Stimulated activated CD4-positive, alpha-beta T cell treated with anti-CD3 and anti-CD28 coated beads, Interleukin-2, amount 100 ng/mL, for 48 hours (primary cell): ENCODE measurements at places on chromosomes 7 and 10.
A peak's percentile ranks its signal among the peaks of the same experiment; 100 is the strongest.

DNA sequence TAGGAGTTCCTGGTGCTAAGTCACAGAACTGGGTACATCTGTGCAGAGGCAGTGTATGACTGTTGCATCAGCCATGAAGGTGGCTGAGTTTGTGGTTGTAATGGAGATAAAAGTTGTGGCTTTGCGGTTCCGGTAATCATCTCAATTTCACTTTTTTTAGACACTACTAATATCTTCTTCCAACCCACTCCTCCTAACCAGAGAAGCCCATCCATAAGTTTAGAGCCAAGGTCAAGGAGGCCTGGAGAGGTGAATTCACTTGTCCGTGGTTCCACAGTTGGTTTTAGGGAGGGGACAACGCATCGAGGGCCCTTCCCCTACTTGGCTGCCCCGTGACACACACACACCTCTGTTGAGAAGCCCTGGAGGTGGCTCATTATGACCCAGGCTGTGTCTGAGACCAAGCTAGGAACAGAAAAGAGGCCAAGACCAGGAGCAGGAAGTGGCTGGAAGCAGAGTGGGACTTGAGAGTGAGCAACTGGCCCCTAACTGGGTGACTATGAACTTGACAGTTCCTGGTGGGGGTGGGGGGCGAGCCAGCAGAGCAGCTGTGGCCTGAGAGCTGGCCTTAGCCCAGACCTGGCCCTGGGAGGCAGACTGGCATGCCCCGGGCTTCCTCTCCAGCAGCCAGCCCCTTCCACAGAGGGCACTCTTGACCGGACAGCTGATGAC lies 66.8 kb upstream of the COL13A1 start:
- DNase-seq = no peak

DNA sequence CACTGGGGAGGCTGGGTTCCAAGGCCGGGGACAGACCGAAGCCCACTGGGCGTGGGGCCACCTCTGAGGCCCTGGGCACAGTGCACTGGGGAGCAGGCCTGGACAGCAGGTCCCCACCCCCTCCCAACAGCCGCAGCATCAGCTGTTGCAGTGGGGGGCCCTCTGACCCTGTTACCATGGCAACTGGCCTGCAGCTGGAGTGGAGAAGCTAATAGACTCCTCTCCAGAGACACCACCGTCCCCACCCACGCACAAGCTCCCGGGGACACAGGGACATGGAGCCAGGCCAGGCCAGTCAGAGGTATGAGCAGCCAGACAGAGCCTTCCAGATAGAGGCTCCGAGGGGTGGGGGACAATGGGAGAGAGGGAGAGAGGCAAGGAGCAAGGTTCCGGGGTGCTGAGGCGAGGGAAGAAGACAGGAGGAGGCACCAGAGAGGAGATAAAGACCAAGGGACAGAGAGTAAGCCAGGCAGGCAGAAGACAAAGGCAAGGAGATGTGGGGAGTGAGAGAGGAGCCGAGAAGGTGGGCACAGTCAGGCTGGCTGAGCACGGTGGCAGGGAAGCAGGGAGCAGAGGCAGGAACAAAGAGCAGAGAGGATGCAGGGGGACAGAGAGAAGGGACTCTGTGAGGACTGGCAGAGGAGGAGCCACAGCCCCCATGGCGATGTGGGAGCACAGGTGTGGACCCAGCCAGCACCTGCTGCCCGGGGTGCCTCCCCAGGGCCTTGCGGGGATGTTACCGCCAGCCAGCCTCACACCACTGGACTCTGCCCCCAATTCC lies 6.7 kb downstream of the KCNH2 start:
- no peak for DNase-seq

DNA sequence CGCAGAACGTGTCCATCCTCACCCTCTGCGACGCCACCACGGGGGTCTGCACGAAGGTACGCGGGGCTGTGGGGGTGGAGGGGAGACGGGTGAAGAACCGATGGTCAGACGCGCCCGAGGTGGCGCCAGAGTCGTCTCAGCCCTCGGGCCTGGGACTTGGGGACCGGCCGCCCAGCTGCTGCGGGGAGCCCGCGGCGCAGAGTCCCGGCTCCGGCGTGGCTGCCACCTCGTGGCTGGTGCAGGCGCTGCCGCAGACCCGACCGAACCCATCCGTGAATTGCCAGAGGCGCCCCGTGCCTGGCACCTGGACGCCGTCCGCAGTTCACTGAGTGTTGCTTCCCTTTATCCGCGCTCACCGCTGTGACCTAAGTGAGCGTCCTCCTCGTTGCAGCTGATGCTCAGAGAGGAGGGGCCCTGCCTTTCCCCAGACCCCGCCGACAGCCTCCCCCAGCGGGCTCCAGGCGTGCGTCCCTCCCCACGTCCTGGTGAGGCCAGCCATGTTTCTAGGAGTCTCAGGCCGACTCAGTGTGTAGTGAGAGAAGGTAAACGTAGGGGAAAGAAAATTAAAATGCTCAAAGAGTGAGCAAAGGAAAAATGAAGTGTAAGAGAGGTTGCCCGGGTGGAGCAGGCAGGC lies 208.7 kb downstream of the PAXIP1 start:
- peak; percentile 13 for DNase-seq

DNA sequence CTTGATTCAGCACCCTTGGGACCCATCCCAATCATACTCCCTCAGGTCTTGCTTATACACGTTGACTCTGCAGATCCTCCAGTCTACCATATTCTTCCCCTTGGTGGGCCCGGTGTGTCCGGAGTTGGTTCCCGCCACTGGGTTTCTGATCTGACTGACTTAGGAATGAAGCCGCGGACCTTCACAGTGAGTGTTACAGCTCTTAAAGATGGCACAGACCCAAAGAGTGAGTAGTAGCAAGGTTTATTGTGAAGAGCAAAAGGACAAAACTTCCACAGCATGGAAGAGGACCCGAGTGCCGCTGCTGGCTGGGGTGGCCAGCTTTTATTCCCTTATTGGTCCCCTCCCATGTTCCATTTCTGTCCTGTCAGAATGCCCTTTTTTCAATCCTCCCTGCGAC lies 5.9 kb upstream of the GDF10 start:
- DNase-seq = no peak

DNA sequence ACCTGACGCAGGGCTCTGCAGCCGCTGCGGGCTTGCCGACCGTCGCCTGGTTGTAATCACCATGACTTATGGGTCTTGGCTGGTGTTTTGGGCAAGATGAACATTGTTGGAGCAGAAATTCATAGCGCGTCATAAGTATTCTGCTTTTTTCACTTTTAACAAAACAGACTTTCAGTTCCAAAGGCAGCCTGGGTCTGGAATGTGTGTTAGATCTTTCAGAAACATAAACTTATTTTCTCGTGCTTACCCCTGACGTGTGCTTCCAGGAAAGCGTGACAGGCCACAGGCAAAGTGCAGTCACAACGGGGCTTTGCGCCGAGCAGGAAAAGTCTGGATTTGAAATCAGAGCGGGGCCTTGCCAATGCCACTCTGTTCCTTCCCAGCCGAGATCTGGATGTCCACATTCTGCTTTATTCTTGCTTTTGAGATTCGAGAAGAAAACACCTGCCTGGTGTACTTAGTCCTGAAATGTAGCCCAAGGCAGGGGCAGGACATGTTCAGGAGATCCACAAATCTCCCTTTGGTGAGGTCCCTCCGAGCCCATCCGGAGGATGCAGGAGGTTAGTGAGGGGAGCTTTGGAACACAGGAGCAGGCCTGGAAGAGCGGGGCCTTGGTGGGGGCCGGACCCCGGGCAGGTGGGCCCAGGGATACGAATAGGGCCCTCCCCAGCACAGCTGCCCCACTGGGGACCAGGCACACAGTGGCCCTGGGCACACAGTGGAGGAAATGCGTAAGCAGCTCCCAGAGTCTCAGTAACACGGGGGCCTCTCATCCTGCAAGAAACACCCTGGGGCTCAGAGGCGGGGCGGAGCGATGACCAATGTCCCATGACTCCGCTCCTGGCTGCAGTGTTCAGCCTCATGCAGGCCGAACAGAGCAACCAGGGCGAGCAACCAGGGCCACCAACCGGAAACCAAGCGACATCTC lies 49.5 kb upstream of the EBF3 start:
- DNase-seq = no peak

- no peak for DNase-seq
Observed at GRCh38 chr7:139109983-139110411, 477 bp upstream of the ZC3HAV1 start.

- no peak for DNase-seq
Observed at GRCh38 chr10:21950566-21950965, 53.0 kb downstream of the DNAJC1 start.

DNA sequence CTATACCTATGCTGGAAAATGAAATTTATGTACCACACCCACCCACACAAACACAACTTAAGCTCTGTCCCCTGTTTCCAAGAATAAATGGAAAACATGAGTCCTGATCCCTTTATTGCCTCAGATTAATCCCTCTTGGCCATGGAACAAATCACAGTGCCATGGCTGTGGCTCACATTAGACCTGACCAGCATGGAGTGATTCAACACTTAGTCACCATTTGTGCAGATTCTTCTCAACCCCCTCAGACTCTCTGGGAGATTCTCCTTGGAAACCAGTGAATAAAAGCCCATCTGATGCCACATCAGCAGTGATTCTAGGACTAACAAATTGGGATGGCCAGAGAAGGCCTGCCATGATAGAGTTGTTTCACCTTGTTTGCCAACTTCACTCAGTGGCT lies 204.4 kb upstream of the TMEM72 start:
- DNase-seq = no peak

GRCh38 chr7:50531928-50532327 lies 33.3 kb downstream of the DDC start:
- DNase-seq = no peak

DNA sequence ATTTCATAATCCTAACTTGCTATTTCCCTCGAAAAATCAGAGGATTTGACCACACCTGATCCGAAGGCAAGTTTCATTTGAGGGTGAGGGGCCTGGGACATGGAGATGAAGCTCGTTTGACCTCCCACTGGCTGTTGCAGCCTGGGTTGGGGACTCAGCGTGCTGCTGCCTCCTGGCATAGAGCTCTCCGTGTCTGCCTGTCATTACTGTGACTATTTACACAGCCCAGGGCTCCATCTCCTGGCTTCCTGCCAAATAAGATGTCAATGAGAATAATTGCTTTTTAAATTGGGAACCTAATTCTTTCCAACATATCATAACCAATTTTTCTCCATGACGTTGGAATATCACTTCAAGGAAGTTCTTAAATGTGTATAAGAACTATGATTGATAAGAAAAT lies 139.3 kb upstream of the COBL start:
- DNase-seq = no peak

DNA sequence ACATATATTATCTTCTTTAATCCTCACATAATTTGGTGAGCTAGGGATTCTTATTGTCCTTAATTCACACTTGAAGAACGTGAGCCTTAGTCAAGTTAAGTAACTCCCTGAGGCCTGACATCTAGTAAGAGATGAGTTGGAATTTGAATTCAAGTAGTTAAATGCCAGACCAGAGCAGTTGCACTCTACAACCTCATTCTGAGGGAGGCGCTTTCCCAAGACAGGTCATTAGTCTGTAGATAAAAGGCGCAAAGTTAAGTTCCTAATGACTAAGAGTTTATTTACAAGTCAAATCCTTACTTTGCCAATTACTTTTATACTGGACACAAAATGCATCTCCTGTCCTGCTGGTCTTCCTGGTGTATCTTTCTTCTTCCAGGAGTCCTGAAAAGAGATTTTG lies 3.6 kb upstream of the EXOC6 start:
- no peak for DNase-seq

- DNase-seq = no peak
Observed at GRCh38 chr10:921471-922414, 9.8 kb downstream of the LARP4B start.

DNA sequence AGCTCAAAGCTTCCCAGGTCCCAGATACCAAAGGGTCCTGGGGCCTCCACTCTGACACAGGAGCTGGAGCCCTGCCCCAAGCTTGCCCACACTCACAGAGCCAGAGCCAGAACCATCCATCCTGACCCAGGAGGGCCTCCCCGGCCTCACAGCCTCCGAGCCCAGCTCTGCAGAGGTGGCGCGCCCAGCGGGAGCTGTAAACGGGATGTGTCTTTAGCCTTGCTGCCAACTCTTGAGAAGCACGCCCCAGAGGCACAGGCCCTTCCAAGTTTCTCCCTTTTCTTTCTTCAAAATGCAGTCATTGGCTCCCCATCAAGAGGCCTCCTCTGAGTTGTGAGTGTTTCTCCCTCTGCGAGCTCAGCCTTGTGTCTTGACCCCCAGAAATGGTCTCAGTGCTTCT lies 75.0 kb downstream of the PDGFA start:
- DNase-seq = no peak

DNA sequence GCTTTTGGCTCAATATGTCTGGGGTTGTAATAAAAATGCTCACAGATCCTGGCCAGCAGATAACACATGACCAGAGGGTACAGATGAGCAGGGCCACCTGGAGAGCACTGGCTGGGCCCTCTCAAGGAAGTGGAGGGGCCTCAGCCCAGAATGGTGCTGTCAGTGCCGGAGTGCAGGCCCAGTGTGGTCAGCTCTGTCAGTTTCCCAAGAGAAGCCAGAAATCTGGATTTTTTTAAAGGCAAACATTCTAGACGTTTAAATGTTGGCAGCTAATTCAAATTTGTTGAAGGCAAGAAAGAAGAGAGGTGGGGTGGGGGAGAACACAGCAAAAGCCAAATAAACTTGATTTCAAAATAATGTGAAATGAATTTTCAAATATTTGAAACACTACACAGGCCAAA lies 2.0 kb downstream of the C10orf105 start:
- DNase-seq = no peak

DNA sequence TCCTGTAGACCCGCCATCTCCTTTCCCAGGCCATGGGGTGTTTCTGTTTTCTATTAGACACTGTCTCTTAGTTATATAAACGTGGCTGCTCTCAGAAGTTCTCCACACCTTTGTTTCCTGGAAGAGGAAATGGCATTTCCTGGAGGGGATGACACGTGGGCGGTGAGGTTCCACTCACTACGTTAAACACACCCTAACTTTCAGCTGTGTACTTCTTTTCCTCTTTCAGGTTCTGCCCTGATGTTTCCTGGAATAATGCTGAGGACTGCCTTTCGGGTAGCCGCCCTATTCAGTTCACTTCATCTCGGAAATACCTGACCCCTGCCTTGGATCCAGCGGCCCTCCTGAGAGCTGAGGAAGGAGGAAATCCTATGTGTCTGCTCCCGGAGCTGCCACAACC lies 3.4 kb upstream of the PRKCQ start:
- peak; percentile 55 for DNase-seq

DNA sequence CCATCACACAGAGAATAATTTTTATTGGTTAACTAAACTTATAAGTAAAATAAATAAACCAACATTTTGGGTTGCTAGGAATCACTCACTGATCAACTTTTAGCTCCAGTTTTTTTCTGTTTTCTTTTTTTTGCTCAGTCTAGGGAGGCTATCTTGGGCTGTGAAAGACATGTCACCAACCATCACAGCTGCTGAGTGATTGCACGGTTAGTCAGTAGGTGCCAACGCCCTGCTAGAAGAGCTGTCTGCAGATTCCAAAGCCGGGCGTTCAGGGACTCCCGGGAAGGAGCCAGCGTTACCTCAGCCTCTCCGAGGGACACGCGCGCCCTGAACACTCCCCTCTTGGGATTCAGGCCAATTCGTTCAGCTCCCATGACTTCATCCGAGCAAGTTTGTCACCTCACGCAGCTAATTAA lies 604 bp upstream of the STAM start:
- DNase-seq = no peak
